ENCODE measurements at places on chromosomes 3 and 15. TPM values are rescaled to one million over a fixed set of nuclear protein-coding genes. Genes with fewer than 3 reads are reported as not detected.

The SOX2 gene
- total RNA-seq, result 128 TPM

The CPLX3 gene
- 42.8 TPM for total RNA-seq

The RUVBL1 gene
- total RNA-seq, result 41.4 TPM

The SQOR gene
- total RNA-seq, result 40.2 TPM

The PEX5L gene
- 22.8 TPM for total RNA-seq

The ADIPOQ gene
- total RNA-seq, result 1.4 TPM

The ACAP2 gene
- total RNA-seq, result 196 TPM

The IL20RB gene
- total RNA-seq, result 0.38 TPM

The INSYN1 gene
- total RNA-seq, result 19.9 TPM

The PPCDC gene
- 23.6 TPM for total RNA-seq

The LRTM1 gene
- total RNA-seq, result 22.9 TPM

The FBXL22 gene
- 5.1 TPM for total RNA-seq

The ACKR4 gene
- total RNA-seq, result 6.6 TPM
